ENCODE measurements at places on chromosomes 13 and 19.

DNA sequence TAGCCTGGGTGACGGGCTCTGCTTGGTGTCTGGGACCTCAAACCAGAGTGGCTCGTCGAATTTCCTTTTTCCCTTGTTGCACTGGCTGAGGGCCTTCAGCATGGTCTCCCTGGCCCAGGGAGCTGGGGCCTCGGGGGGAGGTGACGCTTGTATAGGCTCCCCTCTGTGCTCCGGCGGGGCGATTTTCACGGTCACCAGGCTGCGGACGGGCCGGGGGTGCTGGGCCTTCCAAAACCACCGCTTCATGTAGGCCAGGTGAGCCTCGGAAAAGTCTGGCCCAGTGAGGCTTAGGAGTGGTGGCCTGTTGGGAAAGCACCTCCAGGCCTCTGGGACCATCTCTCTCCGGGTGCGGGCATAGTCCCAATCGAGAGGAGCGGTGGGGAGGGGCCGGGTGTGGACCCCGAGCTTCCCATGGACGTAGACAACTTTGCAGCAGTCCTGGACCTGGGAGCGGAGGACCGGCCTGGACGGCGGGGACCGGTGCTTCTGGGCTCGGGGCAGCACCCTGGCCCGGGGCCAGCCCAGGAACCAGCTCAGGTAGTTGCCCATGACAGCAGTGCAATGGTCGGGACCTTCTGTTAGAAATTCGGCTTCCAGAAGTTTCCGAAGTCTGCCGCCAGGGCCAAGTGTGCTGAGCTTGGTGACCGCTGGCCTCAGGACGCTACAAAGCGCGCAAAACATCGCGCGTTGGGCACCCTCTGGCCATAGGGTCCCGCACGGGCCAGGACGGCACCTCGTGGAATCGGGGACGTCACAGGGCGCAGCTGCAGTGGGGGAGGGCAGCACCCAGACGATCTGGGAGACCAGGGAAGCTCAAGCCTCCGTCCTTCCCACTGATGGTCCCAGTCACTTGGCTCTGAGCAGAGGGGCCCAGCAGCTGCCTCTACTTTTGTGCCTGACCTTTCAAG, 41.6 kb upstream of the MTUS2 start:
- DNase-seq = no peak

- no peak for DNase-seq
These were observed 4.3 kb upstream of the INAFM1 start for GRCh38 chr19:47270408-47270807.

DNA sequence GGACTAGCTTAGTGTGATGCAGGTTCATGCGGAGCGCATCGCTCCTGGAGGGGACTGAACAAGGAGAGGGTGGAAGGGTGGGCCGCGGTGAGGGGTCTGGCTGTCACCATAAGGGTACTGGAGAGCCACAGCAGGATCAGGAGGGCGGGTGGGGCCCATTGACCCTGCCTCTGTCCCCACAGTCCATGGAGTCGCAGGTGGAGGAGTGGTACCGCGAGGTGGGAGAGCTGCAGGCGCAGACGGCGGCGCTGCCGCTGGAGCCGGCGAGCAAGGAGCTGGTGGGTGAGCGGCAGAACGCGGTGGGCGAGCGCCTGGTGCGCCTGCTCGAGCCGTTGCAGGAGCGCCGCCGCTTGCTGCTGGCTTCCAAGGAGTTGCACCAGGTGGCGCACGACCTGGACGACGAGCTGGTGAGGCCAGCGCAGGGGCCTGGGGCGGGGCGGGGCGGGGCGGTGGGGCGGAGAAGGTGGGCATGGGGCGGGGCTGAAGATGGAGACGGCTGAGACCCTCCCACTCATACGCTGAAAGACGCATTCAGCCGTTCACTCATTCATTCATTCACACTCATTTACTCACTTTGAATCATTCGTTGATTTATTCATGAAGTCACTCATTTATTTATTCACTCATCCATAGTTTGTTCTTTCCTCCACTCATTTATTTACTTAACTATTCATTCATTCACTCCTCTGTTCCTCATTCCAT, 27.5 kb upstream of the SHKBP1 start:
- DNase-seq = peak; percentile 66

DNA sequence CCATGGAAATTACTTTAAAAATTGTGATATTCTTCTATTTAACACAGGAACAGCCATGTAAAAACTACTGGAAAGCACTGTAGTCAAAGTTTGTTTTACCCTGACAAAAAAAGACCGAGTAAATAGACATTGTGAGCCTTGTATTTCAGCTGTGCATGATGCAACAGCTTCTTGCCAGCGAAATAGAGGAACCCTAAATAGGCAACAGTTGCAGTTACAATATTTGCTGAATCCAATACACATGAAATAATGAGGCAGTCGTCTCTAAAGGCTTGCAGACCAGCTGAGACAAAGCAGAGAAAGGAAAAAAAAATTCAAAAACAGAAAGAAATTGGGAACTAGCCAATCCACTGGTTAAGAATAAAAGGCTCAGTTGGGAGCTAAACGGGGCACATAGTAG, 1001.1 kb downstream of the OLFM4 start:
- no peak for DNase-seq

GRCh38 chr19:15869873-15870272, 28.0 kb downstream of the CYP4F2 start:
- no peak for DNase-seq

- peak; percentile 81 for DNase-seq
These were observed at the start of gene DENND1C for GRCh38 chr19:6481541-6482342. Gene DENND1C, minus strand, starts transcription at chr19:6481787. Its CDS starts 92 bp downstream, at chr19:6481695.

GRCh38 chr13:49629947-49630346, 1.6 kb downstream of the ARL11 start:
- no peak for DNase-seq

DNA sequence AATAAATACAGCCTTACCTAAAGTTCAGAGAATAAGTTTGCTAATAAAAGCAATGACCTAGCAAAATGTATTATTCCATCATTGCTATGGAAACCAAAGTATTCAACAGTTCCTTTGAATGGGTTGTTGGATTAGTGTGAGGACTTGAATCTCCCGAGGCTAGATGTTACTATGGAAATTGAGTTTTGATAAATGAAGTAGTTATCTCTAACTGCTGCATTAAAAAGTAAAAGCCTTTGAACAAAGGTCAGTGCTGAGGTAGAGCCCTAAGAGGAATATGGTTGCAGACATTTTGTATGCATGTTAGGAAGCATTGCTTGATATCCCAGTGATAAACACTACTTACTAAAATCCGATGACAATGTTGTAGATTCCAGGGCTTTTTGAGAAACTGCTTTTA, 6.2 kb downstream of the KLF5 start:
- DNase-seq = no peak

- no peak for DNase-seq
These were observed 38.6 kb downstream of the SCEL start for GRCh38 chr13:77574096-77574495.

DNA sequence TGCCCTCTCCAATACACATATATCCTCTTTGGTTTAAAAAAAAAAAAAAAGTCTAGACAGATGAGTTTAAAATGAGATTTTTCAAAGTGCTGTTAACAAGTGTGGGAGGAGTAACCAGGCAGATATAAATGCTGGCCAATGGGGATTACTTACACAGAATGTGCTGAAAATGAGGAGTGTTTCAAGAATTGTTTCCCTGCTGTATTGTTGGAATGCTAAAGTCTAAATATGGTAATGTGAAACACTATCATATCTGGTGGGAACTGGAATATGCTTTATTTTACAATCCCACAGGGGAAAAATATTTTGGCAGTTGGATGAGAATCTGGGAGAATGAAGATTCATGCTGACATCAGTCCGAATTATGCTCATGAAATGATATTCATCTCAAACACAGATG, 250.7 kb downstream of the DCT start:
- DNase-seq = no peak

GRCh38 chr13:98150832-98151479, 8.1 kb downstream of the FARP1 start:
- DNase-seq = no peak

DNA sequence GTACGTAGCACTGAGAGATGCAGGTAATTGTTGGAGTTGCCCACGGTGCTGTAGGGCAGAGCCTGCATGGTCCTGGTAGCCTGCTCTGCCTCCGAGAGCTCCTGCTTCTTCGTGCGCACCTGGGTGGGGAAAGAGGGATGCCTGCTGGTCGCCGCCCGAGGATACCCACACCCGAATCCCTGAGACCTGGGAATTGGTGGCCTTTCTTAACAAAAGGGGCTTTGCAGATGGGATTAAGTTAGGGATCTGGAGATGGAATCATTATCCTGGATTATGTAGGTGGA, 9.4 kb downstream of the C3 start:
- no peak for DNase-seq

- no peak for DNase-seq
These were observed 36.6 kb downstream of the KLF2 start for GRCh38 chr19:16361254-16361653.

DNA sequence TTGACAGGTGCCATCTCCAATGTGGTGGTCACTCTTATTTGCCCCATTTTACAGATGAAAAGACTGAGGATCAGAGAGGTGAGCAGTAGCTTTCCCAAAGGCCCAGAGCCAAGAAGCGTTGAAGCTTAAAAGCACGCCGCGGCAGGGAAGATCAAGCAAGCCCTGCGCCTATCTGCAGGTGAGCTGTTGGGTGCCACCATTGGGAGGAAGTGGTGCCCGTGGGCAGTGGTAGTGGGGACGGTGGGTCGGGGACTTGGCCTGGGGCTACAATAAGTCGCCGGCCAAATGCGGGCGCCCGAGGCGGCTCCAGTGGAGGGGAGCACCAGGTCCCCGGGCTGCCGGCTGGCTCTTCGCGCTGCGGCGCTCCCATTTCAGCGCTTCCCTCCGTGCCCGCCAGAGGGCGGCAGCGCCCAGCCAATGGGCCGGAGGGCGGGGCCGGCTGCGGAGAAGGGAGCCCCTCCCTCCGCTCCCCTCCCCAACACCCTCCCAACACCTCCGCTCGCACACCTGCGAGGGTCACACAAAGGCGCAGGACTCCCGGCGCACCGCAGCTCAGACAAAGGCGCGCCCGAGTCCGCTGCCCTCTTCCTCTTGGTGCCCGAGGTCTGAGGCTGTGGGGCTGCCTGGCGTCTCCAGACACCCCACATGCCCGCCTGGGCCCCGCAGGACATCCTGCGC, 744 bp upstream of the POU2F2 start:
- DNase-seq = peak; percentile 85

GRCh38 chr19:39154629-39155100, 29.1 kb downstream of the PAK4 start:
- DNase-seq = no peak

- no peak for DNase-seq
These were observed 30.5 kb downstream of the PPP1R37 start for GRCh38 chr19:45123440-45123850.

DNA sequence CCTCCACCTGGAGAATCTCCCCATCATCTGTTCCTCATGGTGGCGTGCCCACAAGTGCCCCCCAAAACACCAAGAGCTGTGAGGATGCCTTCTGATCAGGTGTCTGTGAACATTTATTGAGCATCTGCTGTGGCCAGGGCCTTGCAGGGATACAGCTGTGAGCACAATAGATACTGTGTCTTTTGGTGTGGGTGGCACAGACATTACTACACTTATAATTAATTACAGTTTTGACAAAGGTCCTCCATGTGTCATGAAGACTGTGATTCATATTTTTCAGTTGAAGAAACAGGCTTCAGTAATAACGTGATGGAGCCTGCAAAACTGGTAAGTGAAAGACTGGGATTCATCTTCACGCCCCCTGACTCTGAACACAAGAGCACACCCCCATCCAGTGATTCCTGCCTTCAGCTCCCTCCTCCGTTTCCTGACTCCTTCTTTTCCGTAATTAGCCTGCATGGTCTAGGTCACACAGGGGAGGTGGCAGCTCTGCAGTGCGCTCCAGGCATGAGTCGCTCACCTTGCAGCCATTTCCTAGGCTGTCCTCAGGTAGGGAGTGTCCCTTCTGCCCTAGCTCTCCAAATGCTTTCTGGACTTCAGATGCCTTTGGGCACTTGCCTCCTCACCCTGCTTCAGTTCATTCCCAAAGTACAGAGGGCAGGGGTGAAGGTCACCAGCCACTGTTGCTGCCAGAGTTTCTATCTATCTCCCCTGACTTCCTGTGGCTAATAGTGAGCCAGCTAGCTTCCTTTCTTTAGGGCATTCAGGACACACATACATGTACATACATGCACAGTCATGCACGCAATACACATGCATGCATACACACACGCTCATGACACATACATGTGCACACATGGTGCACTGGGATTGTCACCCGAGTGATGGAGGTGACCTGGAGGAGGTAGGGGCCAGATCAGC, 66.5 kb downstream of the SIAH3 start:
- DNase-seq = no peak

DNA sequence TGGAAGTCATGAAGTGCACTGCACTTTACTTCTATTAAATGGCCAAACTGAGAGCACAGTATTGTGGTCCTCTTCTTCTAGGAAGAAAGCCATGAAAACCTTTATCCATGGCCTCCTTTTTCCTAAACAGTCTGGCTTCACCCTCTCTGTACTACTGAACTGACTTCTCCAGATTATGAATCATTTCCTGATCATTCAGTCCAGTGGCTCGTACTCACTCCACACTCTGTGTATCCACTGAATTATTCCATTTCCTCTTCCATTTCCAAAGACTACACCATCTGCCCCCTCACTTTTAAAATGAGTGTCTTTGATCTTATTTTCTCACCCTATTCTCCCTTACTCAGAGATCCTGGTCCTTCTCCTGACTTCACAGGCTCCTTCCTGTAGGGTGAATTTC, 29.7 kb upstream of the FREM2 start:
- no peak for DNase-seq

DNA sequence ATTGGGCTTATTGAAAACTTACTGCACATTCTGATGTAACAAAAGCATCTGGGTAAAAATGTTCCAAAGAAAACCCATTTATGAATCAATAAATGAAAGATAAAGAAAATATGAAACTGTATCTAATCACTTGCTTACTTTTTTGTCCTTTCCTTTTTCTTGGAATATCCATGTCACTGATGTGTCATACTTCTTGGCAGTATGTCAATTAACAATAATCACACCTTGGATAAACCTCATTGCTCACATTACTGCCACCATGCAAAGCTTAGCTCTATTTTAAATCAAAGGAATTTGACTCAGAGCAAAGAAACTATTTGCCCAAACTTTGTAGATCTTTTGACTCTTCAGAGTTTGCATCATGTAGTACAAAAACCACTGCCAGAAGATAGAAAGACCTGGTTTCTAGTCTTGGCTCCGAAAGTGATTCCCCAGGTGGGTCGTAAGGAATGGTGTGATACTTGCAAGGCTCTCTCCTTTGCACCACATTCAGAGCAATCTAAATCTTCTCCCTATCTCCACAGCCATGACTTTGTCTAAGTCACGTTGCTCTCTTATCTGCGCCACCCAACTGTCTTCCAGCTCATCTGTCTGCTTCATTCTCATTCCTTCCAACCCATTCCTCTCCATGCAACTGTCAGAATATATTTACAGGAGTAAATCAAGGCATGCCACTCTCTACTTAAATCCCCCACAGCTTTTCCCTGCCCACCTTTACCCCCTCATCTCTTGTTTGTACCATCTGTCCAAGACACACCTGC, 311.9 kb downstream of the COG6 start:
- no peak for DNase-seq

DNA sequence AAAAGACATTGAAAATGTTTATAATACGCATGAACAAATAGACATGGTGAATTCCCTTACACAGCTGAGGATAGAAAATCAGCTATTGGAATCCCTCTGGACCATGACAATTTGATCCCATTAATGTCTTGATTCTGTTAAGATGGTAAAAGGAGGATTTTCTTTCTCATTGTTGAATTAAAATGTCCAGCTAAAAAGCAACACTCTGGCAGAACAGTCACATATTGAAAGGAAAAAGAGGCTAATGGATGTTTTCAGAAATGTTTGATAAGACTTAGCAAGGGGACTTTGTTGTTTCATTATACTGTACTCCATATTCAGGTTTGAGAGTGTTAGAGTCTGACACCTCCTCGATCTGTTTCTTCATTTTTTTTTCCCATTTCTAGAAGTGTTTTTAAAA, 296.0 kb downstream of the OLFM4 start:
- no peak for DNase-seq
